Activated CD4-positive, alpha-beta memory T cell treated with anti-CD3 and anti-CD28 coated beads, Interleukin-2, amount 10 ng/mL, durations not matched to agents 7 days and 5 days (primary cell): ENCODE measurements at places on chromosomes 6 and 20. TPM values are rescaled to one million over a fixed set of nuclear protein-coding genes. Genes with fewer than 3 reads are reported as not detected.

DNA sequence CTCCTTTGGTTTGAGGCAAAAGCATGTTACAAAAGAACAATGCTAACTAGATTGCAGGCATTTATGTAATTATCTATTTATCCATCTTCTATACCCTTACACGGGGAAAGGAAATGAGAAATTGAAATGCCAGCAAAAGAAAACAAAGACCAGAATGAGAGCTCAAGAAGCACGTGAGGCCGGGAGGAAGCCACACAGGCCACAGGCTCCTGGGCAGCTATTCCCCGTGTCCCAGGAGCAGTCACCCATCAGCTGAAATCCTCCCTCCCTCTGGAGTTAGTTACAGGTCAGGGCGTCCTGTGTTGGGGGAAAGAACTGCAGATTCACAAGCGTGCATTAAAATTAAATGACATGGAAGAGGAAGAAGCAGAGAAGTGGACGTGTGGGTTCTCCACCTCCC lies 64.7 kb upstream of the RPS6KA2 start:
- no peak for DNase-seq

DNA sequence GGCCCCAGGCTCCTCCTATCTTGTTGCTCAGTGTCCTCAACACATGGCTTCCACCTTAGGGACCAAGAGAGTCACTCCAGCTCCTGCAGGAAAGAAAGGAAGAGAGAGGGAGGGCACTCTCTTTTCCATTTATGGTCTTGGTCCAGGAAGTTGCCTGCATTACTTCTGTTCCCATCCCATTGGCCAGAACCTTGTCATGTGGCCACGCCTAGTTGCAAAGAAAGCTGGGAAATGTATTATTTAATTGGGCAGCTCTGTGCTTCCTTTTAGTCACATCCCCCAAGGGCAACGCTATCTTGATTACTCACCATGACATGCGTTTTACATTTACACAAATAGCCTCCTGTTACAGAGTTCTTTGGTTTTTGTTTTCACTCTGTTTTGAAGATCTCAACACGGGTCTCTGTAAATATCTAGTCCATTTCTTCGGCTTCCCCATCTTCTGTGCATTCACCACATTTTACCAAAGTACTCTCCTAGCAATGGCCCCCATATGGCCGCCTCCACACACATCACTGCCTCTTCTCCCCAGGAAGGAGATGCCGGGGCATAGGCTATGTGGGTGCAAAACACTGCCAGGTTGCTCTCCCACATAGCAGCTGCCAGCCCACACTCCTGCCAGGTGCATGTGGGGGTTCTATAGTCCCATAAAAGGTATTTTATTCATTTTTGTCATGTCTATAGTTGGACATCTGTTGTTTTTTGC lies 35.7 kb upstream of the ZMYND8 start:
- no peak for DNase-seq

GRCh38 chr20:37274851-37275524 lies 13.4 kb upstream of the GHRH start:
- no peak for DNase-seq

GRCh38 chr20:2593756-2594155 lies 57.4 kb downstream of the TMC2 start:
- DNase-seq = no peak

DNA sequence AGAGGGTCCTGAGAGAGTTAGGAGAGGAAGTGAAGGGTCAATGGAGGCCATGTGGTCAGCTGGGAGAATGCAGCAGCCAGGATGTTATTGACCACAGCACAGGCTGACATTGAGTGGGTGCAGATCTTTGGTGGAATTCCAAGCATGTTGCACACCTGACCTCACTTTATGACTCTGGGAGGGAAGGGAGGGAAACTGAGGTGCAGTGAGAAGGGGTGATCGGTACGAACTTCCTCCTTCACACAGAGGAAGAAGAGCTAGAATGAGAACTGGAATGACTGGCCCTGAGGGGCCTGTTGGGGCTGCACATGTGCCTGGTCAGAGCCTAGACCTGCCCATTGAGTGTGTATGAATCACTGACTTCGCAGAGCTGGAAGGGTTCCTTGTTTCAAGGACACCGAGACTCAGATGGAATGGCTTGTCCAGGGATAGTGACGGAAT lies 9.8 kb downstream of the FAM83D start:
- no peak for DNase-seq

- no peak for DNase-seq
These were observed 24.6 kb downstream of the FOXA2 start for GRCh38 chr20:22559711-22560318.

DNA sequence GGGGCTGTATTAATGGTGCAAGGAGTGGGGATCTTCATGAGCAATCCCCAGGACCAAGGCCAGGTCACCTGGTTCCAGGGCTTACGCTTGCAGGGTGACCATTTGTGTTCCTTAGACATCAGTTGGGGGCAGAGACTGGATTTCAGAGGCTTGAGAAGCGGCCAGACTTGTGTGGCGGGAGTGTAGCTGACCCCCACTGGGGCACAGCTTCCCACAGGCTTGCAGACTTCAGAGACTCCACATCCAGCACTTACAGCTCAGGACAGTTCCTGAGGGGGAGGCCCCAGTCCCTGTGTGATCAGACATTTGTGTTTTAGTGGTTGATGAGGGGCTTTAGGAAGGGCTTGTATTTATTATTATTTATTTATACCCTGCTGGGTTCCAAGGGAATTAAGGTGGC lies 15.3 kb downstream of the TJAP1 start:
- no peak for DNase-seq

GRCh38 chr20:8007490-8007889 lies 12.1 kb downstream of the TMX4 start:
- no peak for DNase-seq

- DNase-seq = no peak
These were observed 79.4 kb upstream of the PRSS16 start for GRCh38 chr6:27168108-27168507.

DNA sequence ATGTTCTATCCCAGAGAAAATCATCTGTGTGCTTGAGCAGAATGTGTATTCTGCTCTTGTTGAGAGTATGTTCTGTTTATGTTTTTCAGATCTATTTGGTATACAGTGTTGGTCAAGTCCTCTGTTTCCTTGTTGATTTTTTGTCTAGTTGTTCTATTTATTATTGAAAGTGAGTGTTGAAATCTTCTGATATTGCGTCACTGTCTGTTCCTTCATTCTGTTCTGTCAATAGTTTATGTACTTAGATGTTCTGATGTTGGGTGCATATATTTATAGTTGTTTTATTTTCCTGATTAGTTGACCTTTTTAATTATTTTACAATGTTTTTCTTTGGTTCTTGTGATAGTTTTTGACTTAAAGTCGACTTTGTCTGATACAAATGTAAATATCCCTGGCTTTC lies 458.7 kb upstream of the HSF2 start:
- DNase-seq = no peak

GRCh38 chr20:52899041-52899608 lies 73.0 kb upstream of the TSHZ2 start:
- no peak for DNase-seq

- no peak for DNase-seq
These were observed 11.9 kb upstream of the MAS1L start for GRCh38 chr6:29499704-29500103.

DNA sequence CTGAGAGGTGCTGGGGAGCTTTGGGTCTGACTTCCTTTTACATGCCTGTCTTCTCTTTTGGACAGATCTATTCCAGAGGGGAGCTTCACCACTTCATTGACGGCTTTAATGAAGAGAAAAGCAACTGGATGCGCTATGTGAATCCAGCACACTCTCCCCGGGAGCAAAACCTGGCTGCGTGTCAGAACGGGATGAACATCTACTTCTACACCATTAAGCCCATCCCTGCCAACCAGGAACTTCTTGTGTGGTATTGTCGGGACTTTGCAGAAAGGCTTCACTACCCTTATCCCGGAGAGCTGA lies 13.1 kb downstream of the PRDM1 start:
- no peak for DNase-seq

- no peak for DNase-seq
These were observed 34.7 kb downstream of the MAN1A1 start for GRCh38 chr6:119314885-119315272.

- no peak for DNase-seq
These were observed 20.3 kb downstream of the TBPL1 start for GRCh38 chr6:133973109-133973971.

DNA sequence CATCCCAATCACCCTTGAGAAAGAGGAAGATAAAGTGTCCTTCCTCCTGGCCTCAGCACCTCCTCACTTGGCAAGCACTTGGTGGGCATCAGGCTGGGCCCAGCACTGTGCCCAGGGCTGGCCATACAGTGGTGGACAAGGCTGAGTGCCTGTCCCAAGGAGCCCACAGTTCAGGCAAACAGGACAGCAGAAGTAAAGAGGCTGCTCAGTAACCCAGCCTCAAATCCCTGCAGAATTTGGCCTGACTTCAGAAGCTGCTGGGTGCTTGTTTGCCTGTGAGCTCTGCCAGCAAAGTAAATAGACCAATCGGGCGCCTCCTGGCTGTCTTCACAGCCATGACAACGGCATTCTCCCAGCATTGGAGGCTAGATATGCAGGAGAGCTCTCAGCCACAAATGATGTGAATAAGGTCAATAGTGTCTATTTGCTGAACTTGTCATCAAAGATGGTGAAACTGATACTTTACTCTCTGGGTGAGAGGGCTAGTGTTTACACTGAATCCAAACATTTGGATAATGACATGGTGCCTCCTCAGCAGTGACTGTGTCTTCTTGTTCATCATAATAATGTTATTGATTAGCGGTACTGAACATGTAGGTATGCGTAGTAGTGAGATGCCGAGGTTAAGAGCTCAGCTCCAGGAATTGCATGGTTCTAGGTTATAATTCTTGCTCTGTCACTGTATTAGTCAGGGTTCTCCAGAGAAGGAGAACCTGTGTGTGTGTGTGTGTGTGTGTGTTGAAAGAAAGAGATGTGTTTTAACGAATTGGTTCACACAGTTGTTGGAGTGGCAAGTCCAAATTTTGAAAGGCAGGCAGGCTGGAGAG lies 36.9 kb upstream of the FANCE start:
- DNase-seq = peak; percentile 40

DNA sequence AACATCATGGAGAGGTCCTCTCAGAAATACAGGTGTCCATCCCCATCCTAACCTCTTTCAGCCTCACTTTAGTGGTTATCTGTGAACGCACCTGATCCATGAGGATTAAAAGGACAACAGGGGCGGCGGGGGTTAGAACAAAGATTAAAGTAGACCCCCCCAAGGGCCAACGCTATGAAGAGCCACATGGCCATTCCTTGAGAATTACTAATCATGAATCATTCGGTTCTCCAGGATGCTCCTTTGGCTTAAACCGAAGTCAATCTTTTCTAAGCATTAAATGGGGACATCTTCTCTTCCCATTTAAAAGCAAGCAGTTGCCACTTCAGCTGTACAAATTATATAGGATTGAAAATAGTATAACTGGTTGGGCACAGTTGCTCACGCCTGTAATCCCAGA lies 212.4 kb downstream of the GMPR start:
- DNase-seq = no peak

DNA sequence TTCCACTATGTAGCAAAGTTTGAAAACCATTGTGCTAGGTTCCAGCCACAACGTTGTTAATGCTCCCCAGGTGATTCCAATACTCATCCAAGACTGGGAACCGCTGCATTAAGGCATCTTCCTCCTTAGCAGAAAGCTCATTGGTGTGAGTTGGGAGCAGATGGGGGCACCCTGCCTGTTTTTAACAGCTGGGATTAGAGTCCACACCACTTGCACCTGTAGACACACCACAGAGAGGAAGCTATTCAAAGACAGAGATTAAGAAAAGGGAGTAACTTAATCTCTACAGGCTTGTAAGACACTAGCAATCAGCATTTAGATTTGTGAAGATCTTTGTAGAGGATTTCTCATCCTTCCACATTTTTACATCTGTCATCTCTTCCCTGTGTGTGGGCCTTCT lies 333.9 kb upstream of the SOX4 start:
- DNase-seq = no peak

The DEF6 gene
- 215 TPM for total RNA-seq

The DEFB124 gene
- not detected for total RNA-seq

The SLC26A8 gene
- total RNA-seq = not detected

The ID4 gene
- total RNA-seq = not detected

The ADGRF5 gene
- total RNA-seq = not detected

The CFB gene
- 0.58 TPM for total RNA-seq

The PRDM13 gene
- not detected for total RNA-seq

The REM1 gene
- total RNA-seq = not detected

The TCF21 gene
- total RNA-seq = not detected

The PEX3 gene
- 14.1 TPM for total RNA-seq

The OR2H2 gene
- total RNA-seq = not detected

The IER3 gene
- total RNA-seq = 13.1 TPM
